ENCODE measurements at places on chromosomes 2 and 18. TPM values are rescaled to one million over a fixed set of nuclear protein-coding genes. Genes with fewer than 3 reads are reported as not detected.

SIX3 gene
- total RNA-seq, result not detected

GATA6 gene
- 50.5 TPM for total RNA-seq

HSPE1 gene
- total RNA-seq, result 25.6 TPM

- peak; percentile 65 for DNase-seq
- no peaks in the 10 kb centered on the region for H3K36me3 ChIP-seq
- no peak overlapping the region for H3K27ac ChIP-seq
- no peaks in the 10 kb centered on the region for H3K4me1 ChIP-seq
- no peaks in the 10 kb centered on the region for H3K27me3 ChIP-seq
- no peak overlapping the region for H3K4me3 ChIP-seq
These were observed 16.4 kb upstream of the HNMT start for GRCh38 chr2:137947728-137948336.

DNA sequence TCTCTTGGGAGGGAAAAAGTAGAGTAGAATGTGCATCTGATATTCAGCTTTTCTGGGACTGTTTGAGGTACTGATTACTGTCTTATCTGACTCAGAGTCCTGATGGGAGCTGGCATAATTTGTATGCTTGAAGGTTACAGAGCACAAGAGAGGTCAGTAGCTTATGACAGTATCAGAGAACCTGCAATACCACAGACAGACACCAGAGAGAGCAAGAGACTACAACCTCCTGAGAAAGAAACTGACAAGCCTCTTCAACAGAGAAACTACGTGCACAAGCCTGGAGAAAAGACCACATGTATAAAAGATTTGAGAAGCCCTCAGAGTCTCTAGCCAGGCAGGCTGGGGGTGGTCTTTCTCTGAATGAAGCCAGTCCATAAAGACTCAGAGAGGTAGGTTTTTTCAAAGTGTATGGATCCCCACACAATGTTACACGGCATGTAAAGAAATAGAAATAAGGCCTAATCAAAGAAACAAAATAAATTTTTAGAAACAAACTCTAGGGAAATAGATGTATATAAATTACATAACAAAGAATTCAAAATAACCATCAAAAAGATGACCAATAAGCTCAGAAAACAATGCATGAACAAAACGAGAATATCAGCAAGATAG is 568.3 kb downstream of the LRRTM4 start:
- DNase-seq, result no peak
- H3K27me3 ChIP-seq, result no peaks in the 10 kb centered on the region
- no peaks in the 10 kb centered on the region for H3K4me1 ChIP-seq

MC2R gene
- total RNA-seq, result not detected

- no peak overlapping the region for H3K4me3 ChIP-seq
- no peak for DNase-seq
- H3K27ac ChIP-seq, result no peak overlapping the region
- H3K27me3 ChIP-seq, result no peaks in the 10 kb centered on the region
- H3K4me1 ChIP-seq, result no peaks in the 10 kb centered on the region
- H3K36me3 ChIP-seq, result no peaks in the 10 kb centered on the region
These were observed 645.1 kb downstream of the CNTNAP5 start for GRCh38 chr2:124670187-124670586.

PAPOLG gene
- 32.1 TPM for total RNA-seq

DNA sequence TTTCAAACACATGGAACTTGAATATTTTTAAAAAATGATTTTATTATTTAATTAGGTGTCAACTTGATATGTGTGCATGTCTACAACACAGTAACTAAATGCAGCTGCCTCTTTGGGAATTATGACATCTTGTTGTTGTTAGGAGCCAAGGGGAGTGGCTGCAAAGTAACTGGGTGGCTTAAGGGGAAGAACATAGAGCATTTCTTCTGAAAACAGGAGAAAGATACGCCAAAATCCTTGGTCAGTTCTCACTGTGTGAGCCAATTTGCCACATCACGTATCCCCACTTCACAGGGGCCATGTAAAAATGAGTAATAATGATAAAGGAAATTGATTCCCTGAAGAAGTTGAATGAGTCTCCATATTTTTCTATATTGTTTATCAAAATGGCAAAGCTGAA is 309.8 kb upstream of the COL3A1 start:
- peak overlapping the region; percentile 41 for H3K27ac ChIP-seq
- no peak overlapping the region for H3K4me3 ChIP-seq
- H3K36me3 ChIP-seq, result no peaks in the 10 kb centered on the region
- DNase-seq, result no peak
- H3K27me3 ChIP-seq, result no peaks in the 10 kb centered on the region

TCF4 gene
- 514 TPM for total RNA-seq
